Kidney (tissue), 22 donors: ENCODE measurements at places on chromosomes 16 and 17.

- no peak for DNase-seq
Measured at GRCh38 chr17:67779098-67779672, 46.1 kb upstream of the BPTF start.

- no peak for DNase-seq
Measured at GRCh38 chr17:62189377-62189776, 124.3 kb upstream of the MED13 start.

- no peak for DNase-seq
Measured at GRCh38 chr16:20803561-20804214, 2.6 kb downstream of the ERI2 start.

DNA sequence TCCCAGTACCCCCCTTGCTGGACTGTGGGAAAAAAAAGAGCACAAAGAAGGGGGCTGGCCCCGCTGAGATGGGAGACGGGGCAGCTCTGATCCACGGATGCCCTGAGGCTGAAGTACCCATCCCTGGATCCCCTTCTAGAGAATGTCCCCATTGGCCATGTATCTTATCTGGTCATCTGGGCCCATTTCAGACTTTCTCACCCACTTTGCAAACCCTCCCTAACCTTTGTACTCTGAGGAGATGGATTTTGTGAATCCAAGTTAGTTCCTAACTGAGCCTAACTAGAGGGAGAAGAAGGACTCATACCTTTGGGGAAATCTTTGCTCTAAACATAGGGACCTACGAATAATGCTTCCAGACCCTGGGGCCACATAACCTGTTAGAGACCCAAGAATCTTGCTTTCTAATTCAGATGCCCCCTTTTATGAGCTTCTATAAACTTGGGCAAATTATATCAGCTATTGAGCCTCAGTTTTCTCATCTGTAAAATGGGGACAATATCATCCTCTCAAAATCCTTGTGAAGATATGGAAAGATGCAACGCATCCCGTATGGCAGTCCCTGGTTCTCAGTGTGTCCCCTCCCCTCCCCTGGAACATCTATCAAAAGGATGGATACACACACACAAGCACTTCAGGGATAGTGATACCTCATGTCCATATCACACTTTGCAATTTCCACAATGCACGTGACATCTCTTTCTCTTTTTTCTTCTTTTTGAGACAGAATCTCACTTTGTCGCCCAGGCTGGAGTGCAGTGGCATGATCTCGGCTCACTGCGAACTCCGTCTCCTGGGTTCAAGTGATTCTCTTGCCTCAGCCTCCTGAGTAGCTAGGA is 16.8 kb upstream of the FZD2 start:
- no peak for DNase-seq

GRCh38 chr17:38508954-38509771 is 80.9 kb downstream of the ARHGAP23 start:
- peak; percentile 93 for DNase-seq

DNA sequence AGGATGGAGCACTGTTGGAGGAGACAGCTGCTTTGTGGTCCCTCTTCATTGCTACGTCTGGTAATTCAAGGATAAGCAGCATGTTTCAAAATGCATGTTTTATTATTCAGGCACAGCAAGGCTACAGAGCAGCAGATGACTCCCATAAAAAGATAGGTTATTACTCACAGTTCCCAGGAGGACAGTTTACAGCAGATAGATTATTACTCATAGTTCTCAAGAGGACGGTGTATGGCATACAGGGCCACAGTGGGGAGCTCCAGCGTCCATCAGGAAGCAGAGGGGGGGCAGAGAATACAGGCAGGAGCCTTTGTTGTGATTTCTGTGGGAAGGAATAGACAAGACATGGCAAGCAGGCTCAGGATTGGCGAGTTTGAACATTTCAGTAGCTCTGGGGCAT is 72.9 kb downstream of the DNAH9 start:
- DNase-seq = no peak

DNA sequence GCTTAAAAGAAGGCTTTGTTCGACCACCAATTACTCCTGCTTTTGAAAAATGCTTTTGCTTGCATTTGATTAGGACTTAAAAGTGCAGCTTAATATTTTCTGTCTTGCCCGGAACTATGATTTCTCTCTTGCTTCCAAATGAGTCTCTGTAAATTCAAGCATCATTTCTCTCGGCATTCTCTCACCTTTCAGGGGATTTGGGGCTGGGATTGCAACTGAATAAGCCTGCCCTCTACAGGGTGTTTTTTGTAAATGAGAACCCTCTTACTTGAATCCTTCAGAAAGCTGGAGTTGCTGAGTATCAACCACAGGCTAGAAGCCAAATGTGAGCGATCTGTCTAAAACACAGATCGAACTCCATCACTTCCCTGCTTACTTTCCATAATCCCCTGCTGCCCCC is 234.6 kb downstream of the TMEM114 start:
- peak; percentile 30 for DNase-seq

DNA sequence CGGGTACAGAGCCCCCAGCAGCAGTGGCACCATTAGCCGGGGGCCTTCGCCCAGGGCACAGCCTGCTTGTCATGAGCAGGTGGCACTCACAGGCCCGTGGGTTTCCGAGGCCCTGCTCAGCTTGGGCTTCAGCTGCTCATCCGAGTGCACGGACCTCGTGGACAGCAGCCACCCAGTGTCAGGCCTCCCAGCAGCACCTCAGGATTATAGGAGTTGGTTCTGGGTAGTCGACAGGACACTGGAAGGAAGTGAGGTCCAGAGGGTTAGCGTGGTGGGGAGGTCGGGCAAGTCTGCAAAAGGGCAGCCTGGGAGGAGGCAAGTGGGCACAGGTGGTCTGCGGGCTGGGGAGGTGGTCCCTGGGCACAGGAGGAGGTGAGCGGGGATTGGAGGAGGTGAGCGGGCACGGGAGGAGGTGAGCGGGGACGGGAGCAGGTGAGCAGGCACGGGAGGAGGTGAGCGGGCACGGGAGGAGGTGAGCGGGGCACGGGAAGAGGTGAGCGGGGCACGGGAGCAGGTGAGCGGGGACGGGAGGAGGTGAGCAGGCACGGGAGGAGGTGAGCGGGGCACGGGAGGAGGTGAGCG is 5.1 kb upstream of the CPNE7 start:
- no peak for DNase-seq

- DNase-seq = peak; percentile 72
Measured at GRCh38 chr16:67993207-67994039, 5.9 kb downstream of the DPEP2 start.

- no peak for DNase-seq
Measured at GRCh38 chr16:48383009-48383876, 2.0 kb downstream of the SIAH1 start.

GRCh38 chr16:66916518-66916917 is 2.2 kb downstream of the CDH16 start:
- no peak for DNase-seq

GRCh38 chr17:29042679-29043538 is at the start of gene PIPOX:
Gene PIPOX, plus strand, starts transcription at chr17:29043141. Its CDS starts 85 bp downstream, at chr17:29043226.
- no peak for DNase-seq

GRCh38 chr17:72984145-72984925 is 108.2 kb downstream of the SLC39A11 start:
- DNase-seq = no peak

DNA sequence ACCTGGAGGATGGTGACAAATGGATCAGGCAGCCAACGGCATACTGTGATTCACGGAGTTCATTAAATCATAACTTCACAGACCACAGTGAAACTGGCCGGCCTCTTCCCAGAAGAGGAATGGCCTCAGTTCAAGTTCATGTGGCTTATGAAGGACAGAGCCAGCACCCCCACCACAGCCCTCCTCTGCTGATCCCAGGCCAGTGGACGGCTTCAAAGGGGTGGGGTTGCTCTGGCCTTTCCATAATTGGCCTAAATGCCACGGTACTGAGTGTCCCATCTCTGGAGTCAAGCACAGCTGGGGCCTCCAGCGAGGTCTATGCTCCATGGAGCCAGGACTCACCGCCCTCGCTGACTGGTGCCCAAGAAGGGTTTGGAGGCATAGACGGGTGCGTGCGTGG is 21.4 kb downstream of the GALNS start:
- DNase-seq = no peak

DNA sequence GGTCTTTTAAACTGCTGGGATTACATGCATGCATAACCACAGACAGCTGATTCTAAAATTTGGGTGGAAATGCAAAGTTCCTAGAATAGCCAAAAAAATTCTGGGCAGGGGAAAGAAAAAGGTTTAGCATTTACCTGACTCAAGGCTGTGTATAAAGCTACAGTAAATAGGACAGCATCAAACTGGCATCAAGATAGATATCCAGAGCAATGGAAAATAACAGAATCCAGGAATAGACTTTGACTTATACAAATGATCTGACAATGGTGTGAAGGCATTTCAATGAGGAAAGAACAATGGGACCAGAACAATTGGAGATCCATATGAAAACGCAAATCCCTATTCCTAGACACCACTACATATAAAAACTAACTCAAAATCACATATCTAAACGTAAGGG is 12.9 kb downstream of the ANKFY1 start:
- no peak for DNase-seq

- DNase-seq = no peak
Measured at GRCh38 chr17:33944826-33945225, 310.3 kb upstream of the CCL2 start.

DNA sequence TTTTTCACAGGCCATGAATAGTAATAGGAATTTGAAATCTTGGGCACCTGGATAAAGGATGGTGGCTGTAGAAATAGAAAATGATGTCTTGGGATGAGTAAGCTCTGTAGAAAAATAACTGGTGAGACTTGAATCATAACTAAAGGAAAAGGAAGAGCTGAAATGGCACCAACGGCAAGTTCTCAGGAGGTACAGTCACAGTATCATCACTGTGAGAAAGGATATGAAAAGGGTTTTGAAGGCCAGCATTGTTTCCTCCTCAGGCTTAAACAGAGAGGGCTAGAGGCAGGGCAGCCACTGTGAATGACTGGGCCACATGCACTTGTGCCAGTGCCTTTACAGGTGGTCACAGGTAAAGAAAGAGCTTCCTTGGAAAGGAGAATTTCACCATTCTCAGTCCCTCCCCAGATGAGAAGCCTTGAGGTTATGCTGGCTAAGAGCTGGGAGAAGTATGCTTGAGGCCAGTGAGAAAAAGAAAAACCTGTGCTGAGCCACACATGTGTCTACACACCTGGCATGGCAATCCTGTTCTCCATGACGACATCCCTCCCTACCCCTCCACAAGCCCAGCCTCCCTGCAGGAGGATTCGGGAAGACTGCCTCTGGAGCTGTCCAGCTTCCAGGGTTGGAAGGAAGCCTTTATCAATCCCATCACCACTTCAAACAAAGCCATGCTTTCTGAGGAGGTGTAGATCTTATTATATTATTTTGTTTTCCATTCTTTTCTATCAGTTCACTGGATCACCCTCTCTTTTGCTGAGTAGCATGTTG is 3.8 kb upstream of the ANKFN1 start:
- DNase-seq = no peak

DNA sequence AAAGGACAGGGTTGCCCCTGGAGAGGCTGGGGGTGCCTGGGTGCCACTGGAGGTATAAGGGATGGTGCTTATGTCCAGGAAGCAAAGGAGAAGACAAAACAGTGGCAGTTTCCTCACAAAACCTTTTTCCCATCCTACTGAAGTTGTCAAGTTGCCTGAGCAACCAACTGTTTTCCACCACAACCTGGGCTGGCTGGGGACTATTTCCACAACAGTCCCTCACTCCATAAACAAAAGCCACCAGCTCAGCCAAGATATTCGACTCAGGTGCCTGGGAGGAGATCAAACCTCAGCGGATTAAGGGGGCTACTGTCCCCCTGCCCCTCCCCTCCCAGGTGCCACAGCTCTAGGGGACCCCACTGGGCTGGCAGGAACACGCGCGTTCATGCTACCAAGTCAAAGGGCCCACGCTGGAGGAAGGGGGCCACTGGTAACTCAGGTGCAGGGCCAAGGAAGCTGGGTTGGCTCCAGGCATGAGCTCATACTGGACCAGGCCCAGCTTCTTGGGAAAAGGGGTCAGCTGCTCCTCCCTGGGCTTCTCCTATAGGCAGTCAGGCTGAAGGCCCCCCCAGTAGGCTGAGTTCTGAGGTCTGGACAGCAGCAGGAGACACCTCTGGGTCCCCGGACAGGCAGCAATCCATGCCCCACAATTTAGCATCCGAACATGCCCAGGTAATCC is 45.7 kb upstream of the MRPS23 start:
- no peak for DNase-seq
